NCI-H69 (cell line): ENCODE measurements at places on chromosomes 3 and 15.

GRCh38 chr3:47496892-47497291, 16.6 kb downstream of the ELP6 start:
- no peak for DNase-seq

DNA sequence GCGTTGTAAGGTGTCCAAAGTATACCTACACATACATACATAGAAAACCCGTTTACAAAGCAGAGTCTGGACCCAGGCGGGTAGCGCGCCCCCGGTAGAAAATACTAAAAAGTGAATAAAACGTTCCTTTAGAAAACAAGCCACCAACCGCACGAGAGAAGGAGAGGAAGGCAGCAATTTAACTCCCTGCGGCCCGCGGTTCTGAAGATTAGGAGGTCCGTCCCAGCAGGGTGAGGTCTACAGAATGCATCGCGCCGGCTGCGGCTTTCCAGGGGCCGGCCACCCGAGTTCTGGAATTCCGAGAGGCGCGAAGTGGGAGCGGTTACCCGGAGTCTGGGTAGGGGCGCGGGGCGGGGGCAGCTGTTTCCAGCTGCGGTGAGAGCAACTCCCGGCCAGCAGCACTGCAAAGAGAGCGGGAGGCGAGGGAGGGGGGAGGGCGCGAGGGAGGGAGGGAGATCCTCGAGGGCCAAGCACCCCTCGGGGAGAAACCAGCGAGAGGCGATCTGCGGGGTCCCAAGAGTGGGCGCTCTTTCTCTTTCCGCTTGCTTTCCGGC, 318.6 kb downstream of the FGF12 start:
- peak; percentile 77 for DNase-seq

DNA sequence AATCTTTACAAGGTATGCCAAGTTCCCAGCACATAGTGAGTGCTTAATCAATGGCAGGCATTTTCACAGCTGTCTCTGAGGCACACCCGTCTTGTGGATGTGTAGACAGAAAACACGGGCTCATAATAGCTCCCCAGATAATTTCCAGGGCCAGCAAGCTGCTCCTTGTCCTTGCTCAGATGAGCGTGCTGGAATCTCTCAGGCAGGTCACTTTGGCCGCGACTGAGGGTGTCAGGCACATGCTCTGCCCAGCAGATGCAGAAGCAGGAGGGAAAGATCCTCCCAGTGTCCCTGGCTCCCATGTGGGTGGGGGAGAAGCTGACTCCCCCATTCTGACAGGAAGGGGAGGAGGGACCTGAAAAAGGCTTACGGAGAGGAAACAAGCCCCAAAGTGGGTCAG, 35.6 kb upstream of the SLC6A1 start:
- no peak for DNase-seq

GRCh38 chr15:92892201-92892555, 7.9 kb upstream of the CHD2 start:
- DNase-seq: no peak
